ENCODE measurements at places on chromosomes 11 and 22.

- DNase-seq, result peak; percentile 17
These were observed 38.5 kb upstream of the GLYATL1 start for GRCh38 chr11:58900479-58901420.

GRCh38 chr11:70066628-70067027 is 11.5 kb upstream of the ANO1 start:
- no peak for DNase-seq

GRCh38 chr11:73636249-73636648 is 10.1 kb upstream of the PLEKHB1 start:
- DNase-seq, result no peak

DNA sequence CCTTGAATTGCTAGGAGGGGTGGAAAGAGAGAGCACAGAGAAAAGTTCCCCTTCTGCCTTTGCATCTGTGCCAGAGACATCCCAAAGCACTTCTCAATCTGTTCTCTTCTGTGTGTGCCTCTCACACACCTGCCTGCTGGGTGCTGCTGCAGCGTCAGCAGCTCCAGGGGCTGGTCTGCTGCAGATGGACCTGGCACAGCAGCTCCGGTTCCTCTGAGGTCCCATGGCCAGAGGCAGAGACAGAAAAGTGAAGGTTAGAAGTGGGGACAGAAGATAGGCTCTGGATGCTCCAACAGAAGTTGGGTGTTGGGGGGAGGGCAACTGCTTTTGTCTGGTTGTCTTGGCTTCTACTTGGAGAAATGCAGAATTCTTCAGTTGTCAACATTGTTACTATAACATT is 48.9 kb upstream of the KIRREL3 start:
- DNase-seq, result no peak

- no peak for DNase-seq
These were observed 17.8 kb downstream of the FIBIN start for GRCh38 chr11:27011560-27012233.

DNA sequence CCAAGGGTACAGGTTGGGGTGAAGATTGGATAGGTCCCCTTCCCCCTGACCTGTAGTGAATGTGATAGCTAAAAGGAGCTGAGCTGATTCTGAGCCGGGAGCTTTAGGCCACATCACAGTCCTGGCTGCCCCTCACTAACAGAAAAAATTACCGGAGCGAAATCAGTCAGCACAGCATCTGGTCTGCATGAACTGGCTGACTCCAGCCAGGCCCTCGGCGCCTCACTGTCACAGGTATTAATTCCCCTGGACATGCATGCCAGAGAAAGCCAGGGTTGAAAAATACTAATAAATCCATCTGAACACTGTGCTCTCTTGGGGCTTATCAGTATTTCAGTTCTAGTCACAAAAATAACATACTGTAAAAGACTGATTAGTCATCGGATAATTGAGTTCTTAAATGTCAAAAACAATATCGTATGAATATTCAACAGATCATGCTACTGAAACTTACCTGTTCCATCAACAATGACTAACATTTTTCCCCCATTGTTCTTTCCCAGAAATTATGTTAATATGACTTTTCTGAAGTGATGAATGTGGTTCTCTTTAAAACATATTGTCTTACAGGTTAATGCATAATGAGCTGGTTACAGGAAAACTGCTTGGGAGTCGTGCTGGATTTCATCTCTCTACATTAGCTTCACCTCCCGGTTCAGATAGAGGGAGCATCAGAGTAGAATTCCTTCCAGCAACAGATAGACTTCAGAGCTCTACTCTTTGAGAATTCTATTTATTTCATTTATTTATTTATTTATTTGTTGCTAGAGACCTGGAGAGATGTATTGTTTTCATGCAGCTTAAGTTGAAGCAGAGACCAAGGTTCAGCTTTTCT is 387.7 kb downstream of the NXPE2 start:
- DNase-seq, result no peak

- DNase-seq, result no peak
These were observed 63.5 kb upstream of the CSNK2A3 start for GRCh38 chr11:11416502-11416901.

DNA sequence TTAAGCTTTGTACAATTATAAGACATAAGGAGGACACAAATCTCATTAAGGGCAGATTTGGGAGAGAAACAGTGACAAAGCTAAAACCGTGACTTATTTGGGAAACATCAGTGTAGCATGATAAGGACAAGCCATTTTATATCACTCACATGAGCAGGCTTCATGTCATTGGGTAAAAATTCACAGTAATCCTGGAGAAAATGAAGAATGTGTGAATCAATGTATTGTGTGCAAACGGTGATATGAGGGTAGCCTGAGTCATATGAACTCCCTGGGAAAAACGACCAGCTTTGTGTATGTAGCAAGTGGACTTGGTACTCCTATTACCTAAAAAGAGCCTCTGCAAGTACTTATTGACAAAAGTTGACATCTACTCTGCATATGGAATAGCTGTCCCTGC is 6.0 kb upstream of the TRIM34 start:
- no peak for DNase-seq

DNA sequence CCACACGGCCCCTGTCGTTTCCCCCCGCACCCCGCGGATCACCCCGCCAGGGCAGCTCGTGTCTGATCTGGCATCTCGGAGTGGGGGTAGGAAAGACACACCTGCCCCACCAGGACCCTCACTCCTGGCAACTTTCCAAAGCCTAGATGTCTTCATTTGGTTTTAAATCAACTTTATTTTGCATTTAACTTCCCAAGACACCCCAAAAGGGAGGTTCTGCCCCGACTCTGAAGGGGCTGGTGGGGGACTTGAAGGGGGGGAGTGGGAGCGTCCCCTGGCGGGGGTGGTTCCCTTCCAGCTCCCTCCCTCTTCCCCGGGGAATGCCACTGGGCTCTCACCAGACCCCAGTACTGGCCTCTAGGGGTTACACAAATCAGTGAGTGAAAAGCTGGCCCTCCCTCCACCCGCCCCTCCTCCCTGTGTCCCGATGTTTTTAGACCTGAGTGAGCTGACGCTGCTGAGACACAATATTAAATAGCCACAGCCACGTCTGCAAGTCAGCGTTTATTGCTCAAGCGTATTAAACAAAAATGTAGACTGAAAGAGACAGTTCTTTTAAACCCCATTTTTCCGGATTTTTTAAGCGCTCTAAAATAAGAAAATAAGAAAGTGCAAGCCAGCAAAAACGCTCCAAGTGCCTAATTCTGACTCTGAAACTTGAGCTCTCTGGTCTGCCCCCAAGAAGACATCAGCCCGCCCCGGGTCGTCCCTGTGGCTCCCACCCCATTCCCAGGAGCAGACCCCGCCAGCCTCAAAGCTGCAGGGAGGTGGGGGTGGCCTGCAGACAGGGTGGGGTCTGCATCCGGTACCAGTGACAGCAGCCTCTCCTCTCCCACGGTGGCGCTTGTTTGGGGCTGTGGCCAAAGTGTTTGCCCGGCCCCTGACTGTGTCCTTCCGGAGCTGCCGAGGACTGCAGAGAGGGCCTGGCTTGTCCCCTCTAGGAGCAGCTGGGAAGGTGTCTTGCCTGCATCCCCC is 1.1 kb upstream of the TTLL8 start:
- DNase-seq, result no peak

- DNase-seq, result no peak
These were observed 628 bp upstream of the GGA1 start for GRCh38 chr22:37607935-37608476.

DNA sequence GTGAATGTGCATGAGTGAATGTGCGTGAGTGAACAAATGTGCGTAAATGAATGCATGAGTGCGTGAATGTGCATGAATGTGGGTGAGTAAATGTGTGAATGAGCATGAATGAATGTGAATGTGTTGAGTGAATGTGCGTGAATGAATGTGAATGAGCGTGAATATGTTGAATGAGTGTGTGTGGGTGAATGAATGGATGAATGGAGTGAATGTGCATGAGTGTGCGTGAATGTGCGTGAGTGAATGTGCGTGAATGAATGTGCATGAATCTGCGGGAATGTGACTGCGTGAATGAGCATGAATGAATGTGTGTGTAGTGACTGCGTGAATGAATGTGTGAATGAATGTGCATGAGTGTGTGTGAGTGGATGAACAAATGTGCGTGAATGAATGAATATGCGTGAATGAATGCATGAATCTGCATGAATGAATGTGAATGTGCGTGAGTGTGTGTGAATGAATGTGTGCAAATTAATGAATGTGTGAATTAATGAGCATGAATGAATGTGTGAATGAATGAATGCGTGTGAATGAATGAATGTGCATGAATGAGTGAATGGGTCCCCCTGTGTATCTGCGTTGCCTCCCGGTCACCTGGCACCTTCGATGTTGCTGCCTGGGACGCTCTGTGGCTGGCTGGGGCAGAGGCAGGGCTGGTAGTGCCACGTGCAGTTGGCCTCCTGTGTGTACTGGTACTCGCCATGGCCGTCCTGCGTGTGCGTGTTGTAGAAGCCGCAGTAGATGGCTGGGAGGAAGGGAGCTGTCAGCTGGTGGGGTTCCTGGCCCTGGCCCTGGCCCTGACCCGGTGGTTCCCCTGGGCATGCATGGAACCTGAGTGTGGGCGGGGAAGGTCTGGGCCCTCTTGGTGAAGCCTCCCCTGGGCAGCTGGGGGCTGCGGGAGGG is 13.4 kb downstream of the MUC6 start:
- no peak for DNase-seq

DNA sequence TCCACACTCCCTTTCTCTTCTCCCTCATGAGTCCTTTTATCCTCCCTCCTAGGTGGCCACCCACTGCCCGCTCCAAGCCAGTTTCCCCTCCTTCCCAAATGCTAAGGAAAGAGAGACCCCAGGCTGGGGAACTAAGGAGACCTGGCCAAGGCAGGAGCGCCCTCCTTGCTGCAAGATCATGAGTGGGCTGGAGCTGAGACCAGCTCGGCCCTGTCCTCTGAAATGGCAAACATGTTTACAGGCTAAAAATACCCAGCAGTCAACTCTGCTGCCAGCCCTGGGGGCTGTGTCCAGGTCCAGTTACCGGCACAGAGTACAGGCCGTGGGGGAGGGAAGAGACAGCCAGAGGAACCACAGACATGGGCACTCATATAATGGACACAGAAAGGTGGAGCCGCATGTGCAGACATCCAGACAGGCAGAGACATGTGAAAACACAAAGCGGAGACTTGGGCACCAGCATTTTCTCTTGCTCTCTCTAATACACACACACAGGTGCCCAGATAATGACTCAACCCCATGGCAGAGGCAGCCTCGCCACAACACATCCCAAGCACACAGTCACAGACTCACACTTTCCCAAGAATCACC is 1.2 kb upstream of the AHNAK start:
- no peak for DNase-seq

DNA sequence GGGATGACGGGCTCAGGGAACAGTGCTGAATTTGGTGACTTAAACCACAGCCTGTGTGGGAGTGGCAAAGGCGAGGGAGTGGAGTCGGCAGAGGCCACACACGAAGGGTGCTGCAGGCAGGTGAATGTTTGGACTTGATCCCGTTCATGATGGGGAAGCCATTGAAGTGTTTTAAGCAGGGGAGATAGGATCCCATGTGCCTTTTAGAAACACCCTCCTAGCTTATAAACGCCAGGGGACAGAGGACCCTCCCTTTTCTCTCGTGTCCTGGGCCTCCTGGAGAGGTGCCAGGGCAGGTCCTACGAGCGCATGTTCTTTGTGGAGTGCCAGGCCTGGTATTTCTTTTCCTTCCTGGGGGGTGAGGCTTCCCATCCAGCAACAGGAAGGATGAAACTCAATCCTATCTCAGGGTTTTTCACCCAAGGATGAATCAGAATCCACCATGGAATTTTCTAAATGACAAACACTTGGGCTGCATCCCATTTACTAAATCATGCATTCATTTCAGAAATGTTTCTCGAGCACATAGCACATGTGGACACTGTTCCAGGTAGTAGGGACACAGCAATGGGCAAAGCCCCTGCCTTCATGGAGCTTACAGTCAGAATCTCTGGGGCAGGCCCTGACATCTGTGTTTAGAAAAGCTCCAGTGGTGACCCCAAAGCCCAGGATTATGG is 59.6 kb downstream of the CHRDL2 start:
- DNase-seq, result no peak

All from dorsolateral prefrontal cortex (tissue), 122 donors.